AG10803 (cell line): ENCODE measurements at places on chromosomes 12 and 14.

DNA sequence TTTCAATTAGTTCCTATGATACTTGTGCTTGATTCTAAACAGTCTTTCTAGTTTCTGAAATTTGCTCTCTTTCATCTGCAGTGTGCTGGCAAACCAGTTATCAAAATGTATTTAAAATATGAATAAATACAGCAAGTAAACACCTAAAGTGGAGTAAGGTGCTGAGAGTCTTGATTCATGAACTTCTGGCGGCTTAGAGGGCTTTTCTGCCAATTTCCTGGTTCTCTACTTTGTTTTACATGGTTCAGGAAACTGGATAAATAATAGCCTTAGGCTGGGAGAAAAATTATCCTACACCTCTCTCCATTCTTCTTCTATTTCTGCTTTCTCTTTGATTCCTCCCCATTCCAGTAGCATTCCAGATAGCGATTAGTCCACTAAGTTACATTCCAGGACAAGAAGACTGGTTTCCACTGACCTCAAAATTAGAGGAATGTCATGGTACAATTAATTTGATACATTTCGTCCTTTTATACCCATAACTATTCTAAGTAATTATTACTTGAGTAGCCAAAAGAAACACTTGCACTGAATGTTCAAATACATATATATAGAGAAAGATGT, 14.9 kb downstream of the ATP2B1 start:
- DNase-seq = peak; percentile 47

- peak; percentile 48 for DNase-seq
These were observed 68.1 kb downstream of the ETV6 start for GRCh38 chr12:11717519-11717961.

- no peak for DNase-seq
These were observed 479.8 kb downstream of the ZFP36L1 start for GRCh38 chr14:68312884-68313610.

- peak; percentile 1 for DNase-seq
These were observed 52.3 kb upstream of the CCND2 start for GRCh38 chr12:4221258-4221620.

DNA sequence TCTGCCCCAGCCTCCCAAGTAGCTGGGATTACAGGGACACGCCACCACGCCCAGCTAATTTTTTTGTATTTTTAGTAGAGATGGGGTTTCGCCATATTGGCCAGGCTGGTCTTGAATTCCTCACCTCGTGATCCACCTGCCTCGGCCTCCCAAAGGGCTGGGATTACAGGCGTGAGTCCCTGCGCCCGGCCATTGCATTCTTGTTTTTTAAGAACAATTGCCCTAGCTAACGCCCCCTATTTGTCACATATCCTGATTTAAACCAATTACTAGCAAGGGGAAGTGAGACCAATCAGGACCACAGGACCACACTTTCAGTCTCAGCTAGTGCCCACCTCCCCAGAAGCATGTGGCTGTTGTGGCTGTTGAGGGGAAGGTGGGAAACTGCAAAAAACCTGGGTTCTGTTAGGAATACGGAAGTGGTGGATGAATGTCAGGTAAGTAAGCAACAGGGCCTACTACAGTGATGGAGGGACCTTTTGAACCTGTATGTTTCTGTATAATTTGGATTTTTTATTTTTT, 37.8 kb upstream of the NFYB start:
- DNase-seq = no peak

DNA sequence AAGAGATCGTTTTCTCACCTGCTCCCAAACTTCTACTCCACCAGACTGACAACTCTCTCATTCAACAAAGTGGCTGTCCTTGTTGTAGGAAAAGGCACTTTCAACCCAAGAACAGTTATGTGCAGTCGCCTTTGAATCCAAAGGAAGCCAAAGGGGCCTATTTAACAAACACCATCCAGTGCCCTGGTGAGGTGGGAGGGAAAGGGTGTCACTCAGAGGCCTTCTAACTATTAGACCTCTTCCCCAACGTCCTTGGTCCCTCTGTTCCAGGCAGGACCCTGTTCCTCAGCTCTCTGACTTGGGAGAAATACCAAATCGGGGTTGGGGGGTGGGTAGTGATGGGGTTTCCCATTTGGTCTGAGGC, 3.2 kb downstream of the SIX4 start:
- no peak for DNase-seq

- no peak for DNase-seq
These were observed 46.6 kb upstream of the FOXJ2 start for GRCh38 chr12:7985802-7986418.

DNA sequence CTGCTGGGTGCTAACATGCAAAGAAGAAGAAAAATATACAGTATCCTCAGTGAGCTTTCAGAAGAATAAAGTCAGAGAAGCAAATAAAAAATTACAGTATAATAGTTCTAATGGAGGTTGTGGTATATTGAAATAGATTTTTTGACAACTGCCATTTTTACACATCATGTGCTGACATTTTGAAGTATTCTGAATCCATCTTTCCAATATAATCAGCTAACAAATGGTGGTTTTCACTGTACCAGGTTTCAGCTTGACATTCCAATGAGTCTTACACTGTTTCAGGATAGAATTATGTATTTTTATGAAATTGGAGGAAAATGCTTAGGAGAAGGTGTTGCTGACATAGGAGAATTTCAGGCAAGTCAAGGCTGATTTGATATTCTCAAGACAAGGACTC, 26.3 kb upstream of the TBC1D30 start:
- no peak for DNase-seq

- no peak for DNase-seq
These were observed 133.6 kb upstream of the DNM1L start for GRCh38 chr12:32545413-32545980.

DNA sequence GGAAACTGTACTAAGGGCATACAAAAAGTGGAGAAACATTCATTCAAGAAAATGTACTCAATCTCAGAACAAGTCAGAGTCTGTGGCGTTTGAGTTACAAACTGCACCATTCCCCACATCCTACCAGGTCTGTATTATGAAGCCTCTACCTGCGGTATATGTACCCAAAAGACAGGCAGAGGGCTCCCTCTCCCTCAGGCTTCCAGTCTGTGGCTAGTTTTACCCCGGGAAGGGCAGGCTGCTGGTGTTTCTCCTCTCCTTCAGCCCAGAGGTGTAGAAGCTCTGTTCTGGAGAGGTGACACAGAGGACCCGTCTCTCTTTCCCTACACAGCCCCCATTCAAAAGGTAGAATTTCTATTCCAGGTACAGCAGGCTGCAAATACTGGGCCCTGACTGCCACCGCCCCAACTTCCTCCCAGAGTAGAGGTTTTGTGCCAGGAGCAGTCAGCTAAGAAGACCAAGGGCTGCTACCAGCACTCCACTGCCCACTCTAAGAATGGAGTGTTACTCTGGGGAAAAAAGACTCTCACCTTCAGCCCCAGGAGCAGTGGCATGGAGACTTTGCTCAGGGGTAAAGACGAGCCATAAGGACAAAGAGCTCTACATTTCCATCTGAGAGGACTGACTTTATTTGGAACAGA, 39.4 kb downstream of the PARP11 start:
- no peak for DNase-seq

- DNase-seq = no peak
These were observed 329.8 kb upstream of the SFSWAP start for GRCh38 chr12:131380965-131381705.

DNA sequence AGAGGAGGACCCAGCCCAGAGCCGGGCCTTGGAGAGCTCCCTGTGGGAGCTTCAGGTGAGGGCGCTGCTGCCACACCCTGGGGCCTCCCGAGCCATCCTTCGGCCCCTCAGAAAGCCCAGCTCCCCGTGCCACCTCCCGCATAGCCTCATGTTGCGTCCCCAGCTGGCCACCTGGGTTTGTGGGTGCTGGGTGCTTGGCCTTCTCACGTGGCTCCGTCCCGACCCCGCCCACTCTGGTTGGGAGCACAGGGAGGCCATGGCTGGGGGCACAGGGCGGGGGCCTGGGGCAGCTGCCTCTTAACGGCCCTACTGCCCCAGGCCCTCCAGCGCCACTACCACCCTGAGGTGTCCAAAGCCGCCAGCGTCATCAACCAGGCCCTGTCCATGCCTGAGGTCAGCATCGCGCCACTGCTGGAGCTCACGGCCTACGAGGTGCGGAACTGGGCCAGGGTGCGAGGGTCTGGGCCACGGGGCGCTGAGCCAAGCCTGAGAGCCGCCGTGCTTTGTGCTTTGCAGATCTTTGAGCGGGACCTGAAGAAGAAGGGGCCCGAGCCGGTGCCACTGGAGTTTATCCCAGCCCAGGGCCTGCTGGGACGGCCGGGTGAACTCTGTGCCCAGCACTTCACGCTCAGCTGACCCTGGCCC, 7.6 kb downstream of the NOC4L start:
- no peak for DNase-seq

- DNase-seq = no peak
These were observed 981.4 kb downstream of the BCL11B start for GRCh38 chr14:98290596-98290995.

DNA sequence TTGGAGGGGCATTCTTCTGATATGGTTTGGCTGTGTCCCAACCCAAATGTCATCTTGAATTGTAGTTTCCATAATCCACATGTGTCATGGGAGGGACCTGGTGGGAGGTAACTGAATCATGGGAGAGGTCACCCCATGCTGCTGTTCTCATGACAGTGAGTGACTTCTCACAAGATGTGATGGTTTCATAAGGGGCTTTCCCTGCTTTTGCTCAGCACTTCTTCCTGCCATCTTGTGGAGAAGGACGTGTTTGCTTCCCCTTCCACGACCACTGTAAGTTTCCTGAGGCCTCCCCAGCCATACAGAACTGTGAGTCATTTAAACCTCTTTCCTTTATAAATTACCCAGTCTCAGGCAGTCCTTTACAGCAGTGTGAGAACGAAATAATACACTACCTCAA, 382.4 kb downstream of the VRK1 start:
- DNase-seq = no peak

DNA sequence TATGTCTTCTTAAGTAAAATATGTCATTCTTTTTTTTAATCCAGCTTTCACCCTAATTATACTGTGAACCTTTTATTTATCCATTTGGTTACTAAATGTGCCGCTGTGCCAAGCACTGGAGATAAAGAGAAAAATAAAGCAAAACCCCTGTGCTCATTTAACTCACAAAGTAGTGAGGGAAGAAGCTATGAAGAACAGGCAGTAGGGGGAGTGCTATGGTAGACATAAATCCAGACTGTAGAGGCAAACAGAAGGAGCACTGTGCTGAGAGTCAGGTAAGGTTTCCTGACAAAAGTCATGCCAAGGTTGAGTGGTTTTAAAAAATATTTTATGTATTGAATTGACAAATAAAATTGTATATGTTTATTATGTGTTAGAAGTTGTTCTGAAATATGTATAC, 188.5 kb upstream of the SYT10 start:
- no peak for DNase-seq

GRCh38 chr14:91754819-91755218, 22.9 kb upstream of the CATSPERB start:
- no peak for DNase-seq

DNA sequence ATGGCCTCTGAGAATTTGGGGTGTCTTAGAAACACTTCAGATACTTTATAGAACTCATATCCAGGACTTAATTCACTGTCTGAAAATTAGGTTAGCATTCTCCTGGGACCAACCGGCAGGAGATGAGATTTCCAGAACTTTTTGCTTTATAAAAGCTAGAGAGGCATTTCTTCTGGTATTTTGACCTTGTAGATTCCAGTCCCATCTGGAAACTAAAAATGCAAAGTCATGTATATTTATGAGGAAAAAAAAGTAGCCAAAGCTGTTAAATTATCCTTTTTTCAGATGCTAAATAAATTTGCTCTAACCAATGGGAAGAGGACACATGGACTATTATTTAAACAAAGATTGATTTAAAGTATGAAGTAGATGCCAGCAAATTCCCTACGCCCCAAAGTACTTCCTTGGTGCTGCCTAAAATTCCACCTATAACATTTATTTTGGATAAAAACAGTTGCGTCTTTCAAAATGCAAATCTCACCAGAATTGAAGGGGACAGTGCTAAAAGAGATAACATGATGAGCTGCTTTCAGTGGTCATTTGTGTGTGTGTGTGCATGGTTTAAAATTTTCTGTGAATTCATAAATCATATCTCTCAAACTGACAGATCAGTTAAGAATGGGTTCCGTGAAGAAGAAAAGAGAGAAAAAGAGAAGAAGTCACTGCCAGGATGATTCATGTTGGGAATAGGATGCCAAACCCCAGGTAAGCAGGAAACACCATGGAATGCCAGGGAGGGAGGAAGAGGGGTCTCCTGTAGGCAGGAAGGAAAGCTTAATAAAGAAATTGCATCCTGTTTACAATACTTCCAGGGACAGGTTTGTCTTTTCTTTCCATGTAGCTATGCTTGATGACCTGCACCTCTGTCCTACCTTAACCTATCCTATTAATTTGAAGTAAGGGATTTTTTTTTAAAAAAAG, 97.7 kb upstream of the RGS6 start:
- no peak for DNase-seq

GRCh38 chr14:90288651-90289355, 32.5 kb downstream of the PSMC1 start:
- peak; percentile 29 for DNase-seq

DNA sequence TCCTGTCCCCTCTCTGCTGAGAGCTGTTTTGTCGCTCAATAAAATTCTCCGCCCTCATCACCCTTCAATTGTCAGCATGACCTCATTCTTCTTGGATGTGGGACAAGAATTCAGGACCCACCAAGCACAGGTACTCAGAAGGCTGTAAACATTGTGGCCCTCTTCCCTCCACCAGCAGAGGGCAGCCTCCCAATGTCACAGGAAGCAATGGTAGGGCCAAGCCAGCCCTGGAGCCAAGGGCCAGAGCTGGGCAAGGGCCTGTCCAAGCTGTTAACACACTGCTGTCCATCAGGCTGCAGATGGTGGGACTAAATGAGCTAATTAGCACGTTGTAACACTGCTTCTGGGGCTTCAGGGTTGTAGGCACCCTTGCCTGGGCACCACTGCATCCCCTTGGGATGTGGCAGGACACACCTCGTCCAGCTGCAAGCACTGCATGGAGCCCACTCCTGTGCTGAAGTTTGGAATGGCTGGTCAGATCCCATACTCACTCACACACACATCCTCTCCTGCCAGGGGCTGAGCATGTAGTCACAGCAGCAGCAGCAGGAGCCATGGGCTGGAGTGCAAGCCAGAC, 62.7 kb upstream of the HECTD1 start:
- DNase-seq = no peak

- no peak for DNase-seq
These were observed 56.0 kb downstream of the DCAF5 start for GRCh38 chr14:69096781-69097475.

GRCh38 chr14:69632164-69632563, 20.8 kb downstream of the SUSD6 start:
- no peak for DNase-seq

- DNase-seq = no peak
These were observed 1.1 kb upstream of the GNB3 start for GRCh38 chr12:6839482-6840201.

DNA sequence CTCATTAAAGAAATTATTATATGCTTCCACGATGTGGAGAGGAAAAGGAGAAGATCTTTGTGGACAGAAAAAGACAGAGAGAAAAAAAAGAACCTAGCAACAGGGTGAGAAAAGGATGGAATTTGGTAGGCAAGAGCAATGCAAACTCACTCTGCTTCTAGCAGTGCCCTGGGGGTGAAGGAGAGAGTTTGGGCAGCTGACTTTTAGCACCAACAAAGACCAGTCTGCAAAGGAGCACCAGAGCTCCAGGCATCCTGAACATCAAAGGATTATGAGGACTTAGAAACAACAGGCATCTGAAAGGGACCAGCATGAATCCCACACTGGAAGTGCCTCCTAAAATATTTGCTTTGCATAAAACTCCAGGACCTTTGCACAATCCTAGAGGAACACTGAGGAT, 32.8 kb upstream of the RERG start:
- no peak for DNase-seq

- no peak for DNase-seq
These were observed 5.7 kb downstream of the NTF3 start for GRCh38 chr12:5437589-5437988.
